Stimulated activated CD8-positive, alpha-beta memory T cell treated with anti-CD3 and anti-CD28 coated beads, Interleukin-4, amount 100 ng/mL, for 1 hour (primary cell): ENCODE measurements at places on chromosomes 11 and 22.

DNA sequence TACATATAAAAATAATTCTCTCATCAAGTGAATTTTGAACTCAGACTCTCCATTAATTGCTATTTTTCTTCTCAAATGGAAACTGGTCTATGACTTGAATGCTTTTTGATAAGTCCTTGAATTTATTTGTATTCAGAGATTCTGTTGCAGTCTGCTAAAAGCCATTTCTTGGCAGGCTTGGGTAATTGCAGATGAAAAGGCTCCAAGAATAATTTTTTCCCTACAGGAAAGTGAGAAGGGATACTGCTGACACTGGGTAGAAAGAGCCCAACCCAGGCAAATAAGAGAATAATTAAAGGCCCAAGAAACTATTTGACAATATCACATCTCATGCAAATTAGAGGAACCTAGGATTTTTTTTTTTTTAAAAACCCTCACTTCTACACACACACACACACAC lies 246.5 kb upstream of the DDI1 start:
- DNase-seq, result no peak

DNA sequence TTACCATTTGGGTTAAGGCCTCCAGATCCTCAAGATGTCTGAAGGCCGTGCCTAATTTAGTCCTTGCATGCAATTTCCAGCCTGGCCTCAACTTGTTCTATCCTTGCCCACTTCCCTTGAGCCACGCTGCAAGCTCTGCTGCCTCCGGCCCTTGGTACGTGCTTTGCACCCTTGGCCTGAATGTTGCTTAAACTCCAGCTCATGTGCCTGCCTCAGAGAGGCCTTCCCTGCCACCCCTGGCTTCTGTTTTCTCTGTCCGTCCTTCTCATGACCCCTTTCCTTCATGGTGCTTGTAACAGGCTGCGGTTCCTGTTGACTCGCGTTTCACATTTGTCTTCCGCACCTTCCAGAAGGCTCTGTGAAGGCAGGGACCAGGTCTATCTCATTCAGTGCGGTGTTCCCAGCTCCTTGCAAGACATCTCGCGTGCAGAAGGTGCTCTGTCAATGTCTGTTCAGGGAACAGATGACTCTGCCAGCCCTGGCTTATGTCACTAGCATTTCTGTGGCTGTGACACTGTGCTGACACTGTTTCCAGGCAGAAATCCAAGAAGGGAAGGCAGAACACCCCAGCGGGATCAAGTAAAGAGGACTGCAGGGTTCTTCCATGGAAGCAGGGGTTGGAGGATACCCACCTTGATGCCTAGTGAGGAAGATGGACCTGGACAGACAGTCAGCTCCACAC lies 61.8 kb downstream of the FBLN1 start:
- no peak for DNase-seq

GRCh38 chr11:132501356-132501755 lies 1030.9 kb downstream of the OPCML start:
- DNase-seq, result no peak

GRCh38 chr11:62599069-62599696 lies 2.5 kb downstream of the MTA2 start:
- DNase-seq, result peak; percentile 89

- no peak for DNase-seq
Measured at GRCh38 chr22:28012832-28013460, 93.9 kb upstream of the PITPNB start.

DNA sequence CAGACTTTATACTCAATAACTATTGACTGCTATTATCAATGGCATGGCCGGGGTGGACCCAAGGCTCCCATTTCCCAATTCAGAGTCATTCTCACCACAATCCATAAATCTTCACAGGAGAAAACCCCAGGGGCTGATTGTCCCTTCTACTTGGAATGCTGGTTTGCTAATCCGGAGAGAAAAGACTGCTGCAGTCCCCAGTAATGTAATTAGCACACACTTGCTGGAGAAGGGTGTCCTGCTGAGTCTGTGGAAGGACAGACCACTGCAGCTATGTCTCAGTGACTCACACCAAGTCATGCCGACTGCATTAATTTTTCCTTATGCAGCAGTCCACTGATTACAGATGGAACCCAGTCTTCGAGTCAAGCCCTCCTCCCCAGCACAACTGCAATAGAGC lies 5.9 kb upstream of the ETS1 start:
- DNase-seq, result no peak

GRCh38 chr11:18527512-18527911 lies 770 bp upstream of the TSG101 start:
- DNase-seq, result no peak

DNA sequence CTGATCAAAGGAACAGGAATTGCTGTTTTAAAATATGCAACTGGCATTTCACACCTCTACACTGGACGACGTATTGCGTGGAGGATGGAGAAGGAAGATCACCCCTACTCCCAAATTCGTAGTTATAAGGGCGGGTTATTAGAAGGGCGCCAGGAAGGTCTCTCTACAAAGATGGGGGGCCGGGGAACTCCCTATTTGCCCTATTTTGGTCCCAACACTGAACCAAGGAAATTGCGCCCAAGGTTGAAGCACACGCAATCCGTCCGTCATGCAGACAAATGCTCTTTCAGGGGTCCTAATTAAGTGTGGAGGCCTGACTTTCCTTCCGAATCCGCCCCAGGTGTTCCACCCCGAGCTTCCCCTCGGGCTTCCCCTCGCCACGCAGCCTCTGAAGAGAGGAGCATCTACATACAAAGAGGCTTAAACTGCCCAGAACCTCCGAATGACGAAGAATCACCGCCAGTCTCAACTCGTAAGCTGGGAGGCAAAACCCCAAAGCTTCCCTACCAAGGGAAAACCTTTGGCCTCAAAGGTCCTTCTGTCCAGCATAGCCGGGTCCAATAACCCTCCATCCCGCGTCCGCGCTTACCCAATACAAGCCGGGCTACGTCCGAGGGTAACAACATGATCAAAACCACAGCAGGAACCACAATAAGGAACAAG lies 396 bp downstream of the NPAT start:
- DNase-seq, result no peak

DNA sequence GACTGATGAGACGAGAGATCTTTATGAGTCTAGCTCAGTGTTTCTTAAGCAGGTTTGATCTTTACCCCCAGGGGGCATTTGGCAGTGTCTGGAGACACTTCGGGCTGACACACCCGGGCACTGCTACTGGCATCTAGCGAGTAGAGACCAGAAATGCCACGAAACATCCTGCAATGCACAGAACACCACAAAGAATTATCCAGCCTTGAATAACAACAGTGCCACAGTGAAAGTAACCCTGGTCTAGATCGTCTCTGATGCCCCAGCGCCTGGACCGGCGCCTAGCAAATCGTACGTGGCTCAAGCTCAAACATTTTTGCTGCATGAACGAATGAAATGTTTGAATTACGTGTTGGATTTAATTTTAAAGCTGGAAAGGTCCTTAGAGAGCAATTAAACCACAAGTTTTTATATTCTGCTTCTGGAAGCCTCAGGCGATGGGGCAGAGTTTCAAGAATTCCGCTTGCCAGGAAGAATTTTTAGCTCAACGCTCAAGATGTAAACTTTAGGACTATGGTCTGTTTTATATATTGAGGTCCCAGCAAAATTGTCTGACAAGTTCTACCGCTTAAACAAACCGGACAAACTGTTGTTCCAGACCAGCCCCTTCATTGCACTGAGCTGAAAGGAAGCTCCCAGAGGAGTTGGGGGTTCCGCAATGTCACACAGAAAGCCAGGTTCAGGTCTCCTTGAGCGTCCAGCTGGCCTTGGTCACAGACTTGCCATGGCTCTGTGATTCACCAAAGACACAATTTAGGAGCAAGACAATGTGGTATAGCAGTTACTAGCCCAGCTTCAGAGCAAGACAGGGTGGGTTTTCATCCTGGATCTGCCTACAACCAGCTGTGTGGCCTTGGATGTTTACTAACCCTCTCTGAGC lies 44.2 kb upstream of the SMTN start:
- DNase-seq, result no peak

DNA sequence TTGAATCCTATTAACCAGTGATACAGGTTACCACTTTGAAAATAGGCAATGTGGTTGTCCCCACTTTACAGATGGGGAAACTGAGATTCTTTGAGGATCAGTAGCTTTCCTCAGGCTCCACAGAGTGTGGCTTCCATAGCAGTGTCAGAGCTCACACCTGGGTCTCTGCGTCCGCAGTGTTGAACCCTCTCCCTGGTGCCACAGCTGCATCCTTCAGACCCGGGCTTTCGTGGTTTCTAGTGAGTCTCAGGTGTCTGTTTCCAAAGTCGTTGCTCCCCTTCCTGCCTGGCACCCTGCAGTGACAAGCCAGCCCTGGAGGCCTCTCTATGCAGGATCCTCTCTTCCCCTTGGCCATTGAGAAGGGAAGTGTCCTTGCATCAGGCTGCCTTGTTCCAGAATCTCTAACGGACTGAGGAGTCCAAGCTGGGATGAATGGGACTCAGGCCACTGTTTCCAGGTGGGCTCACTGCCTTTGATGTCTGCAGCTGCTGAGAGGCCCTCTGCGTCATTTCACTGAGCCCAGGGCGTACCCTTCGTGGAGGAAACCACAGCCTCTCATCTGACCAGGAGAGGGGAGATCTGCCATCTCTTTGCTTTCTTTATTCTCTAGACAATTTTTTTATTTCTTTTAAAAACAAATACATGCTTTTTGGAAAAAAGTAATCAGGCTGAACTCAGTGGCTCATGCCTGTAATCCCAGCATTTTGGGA lies 48.4 kb upstream of the MICAL2 start:
- no peak for DNase-seq
